Lung microvascular endothelial cell (primary cell): ENCODE measurements at places on chromosomes 3 and 15. TPM values are rescaled to one million over a fixed set of nuclear protein-coding genes. Genes with fewer than 3 reads are reported as not detected.
A peak's percentile ranks its signal among the peaks of the same experiment; 100 is the strongest.

DNA sequence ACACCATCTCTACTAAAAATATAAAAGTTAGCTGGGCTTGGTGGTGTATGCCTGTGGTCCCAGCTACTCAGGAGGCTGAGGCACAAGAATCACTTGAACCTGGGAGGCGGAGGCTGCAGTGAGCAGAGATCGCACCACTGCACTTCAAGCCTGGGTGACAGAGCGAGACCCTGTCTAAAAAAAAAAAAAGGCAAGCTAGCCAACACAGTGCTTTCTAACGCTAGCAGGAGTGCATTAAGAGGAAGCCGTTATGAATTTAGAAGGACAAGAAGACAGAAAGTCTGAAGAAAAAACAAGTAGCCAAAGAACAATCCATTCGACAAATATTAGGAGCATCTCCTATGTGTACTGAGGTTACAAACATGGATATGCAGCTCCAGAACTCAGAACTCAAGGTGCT, 28.6 kb downstream of the BHLHE40 start:
- no peak for DNase-seq

DNA sequence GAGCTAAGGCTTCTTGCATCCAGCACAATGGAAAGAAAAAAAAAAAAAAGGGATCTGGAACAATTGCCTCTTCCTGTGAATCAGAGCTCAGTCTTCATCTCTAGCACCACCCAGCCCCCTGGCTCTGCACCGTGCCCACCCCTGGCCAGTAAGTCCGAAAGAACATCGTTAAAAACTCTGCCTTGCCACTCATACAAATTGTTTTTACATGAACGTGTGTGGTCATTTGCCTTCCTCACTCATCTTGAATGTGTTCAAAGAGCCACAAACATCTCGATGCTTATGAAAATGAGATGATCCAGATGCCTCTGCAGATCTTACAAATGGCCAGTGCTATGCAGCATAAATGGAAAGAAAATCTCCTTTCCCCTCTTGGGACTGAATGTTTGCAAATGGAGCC, 400.0 kb upstream of the PPP2R3A start:
- no peak for DNase-seq

- DNase-seq, result no peak
These were observed 59.4 kb upstream of the ATP2C1 start for GRCh38 chr3:130834476-130834875.

DNA sequence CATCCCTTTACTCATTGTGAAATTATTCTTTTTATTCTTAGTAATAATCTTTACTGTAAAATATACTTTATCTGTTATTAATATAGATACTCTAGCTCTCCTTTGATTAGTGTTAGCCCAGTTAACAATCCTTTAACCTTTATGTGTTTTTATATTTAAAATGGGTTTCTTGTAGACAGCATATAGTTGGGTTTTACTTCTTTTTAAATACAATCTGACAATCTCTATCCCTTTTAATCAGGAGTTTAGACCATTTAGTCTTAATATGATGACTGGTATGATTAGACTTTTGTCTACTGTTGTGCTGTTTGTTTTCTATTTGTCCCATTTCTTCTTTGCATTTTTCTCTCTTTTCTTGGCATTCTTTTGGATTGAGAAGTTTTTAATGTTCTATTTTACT, 30.1 kb downstream of the GLCE start:
- no peak for DNase-seq

- DNase-seq, result no peak
These were observed 214.6 kb downstream of the MEIS2 start for GRCh38 chr15:36885771-36886170.

DNA sequence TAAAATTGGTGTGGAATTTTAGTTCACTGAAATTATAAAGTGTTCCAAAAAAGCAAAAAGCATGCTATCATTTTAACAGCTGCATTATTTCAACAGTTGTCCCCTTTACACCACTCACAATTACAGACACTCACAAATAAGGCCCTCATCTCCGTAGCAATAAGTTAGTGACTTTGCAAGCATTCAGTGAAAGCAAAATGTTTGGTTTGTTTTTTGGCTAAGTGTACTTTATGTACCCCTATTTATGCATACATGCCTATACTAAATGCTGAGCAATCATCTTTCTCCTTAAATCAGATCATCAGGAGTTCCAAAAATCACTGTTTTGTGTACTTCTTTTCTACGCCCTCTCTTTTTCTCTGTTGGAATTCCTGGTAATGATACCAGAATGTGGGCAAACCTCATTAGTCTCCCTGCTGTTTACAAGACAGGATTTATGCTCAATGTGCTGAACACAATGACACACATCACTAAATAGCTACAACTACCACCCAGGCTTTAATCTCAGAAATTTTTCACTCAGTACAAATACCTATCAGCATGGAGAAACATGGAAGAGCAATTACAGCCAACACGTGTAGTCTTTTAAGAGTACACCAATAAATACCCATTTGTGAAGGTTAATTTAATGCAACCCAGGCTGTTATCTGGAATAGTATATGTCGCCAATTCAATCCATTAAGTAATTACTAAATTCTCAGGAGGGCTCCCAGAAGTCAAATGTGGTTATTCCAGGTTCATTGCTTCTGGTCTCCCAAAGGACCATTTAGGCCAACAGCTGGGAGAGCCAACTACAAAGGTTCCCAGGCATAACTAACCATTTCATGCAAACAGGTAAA, 12.0 kb downstream of the ALDH1A2 start:
- no peak for DNase-seq

GRCh38 chr15:74725845-74726773, 781 bp upstream of the CYP1A1 start:
- peak; percentile 78 for DNase-seq

Gene DPPA2
- not detected in 2 replicates for total RNA-seq

Gene CNTN4
- not detected in 2 replicates for total RNA-seq

DNA sequence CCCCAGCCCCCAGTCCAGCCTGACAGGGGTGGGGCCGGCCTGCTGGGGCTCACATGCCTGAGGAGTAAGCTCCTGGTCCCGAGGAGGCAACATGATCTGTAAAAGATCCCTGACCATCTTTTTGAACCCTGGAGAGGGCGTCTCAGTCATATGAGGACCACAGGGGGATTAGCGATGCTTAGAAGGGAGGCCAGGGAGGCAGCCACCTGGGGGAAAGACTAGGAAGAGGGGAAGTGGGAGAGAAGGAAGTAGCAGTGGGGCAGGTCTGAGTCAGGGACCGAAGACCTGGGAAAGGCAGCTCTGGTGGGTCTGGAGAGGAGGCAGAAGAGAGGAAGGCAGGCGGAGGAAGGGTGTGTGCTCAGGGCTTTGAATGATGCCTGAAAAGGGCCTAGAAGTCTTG, 18.9 kb downstream of the PIF1 start:
- no peak for DNase-seq

Gene CYP11A1
- total RNA-seq, result not detected in 2 replicates

DNA sequence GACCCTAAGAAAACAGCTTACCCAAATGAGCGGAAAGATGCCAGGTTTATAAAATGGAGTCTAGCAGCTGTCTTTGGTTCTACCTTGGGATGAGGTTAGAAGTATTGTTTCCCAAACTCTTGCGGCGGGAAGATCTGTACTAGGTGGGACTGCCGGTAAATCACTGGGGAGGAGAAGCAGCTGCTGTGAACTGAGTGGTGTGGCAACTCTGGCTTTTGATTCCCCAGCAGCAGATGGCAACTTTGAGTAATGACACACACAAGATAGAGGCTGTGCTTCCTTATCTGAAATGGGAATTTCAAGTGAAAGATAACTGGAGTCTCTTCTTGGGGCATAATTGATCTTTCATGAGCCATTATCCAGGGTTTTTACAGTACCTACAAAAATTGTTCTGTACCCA, 184.9 kb downstream of the ATG7 start:
- no peak for DNase-seq

DNA sequence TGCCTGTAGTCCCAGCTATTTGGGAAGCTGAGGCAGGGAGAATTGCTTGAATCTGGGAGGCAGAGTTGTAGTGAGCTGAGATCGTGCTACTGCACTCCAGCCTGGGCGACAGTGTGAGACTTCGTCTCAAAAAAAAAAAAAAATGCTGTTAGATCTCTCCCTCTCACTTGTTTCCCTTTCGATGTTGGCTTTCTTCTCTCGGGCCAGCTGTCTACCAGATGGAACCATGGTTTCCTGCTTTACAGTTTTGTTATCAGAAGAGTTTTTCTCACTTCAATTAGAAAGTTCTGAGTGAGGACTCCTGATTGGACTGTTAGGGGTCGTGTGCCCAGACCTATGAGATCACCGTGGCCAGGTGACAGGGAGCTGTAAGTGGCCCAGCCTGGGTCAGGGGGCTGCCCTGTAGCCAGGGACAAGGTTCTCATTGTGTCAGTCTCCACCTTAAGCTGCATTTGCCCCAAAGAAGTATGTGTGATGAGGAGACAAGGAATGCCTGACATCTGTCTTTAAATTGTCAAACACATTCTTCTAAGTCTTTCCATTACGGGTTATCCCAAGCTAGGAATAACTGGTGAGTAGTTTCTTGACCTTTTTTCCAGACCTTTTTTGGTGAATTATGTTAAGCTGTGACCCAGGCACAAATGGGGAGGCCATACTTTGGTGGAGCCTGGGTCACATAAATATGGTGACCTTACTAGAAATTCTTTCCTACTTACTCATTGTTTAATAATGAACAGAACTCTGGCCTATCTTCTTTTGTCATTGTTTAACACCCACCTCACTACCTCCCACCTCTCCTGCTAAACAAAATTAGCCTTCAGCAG, 25.2 kb downstream of the SNAPC5 start:
- peak; percentile 68 for DNase-seq

Gene MKRN2OS
- not detected in 2 replicates for total RNA-seq

Gene ITPKA
- 0.20 and 0.65 TPM in 2 replicates for total RNA-seq

DNA sequence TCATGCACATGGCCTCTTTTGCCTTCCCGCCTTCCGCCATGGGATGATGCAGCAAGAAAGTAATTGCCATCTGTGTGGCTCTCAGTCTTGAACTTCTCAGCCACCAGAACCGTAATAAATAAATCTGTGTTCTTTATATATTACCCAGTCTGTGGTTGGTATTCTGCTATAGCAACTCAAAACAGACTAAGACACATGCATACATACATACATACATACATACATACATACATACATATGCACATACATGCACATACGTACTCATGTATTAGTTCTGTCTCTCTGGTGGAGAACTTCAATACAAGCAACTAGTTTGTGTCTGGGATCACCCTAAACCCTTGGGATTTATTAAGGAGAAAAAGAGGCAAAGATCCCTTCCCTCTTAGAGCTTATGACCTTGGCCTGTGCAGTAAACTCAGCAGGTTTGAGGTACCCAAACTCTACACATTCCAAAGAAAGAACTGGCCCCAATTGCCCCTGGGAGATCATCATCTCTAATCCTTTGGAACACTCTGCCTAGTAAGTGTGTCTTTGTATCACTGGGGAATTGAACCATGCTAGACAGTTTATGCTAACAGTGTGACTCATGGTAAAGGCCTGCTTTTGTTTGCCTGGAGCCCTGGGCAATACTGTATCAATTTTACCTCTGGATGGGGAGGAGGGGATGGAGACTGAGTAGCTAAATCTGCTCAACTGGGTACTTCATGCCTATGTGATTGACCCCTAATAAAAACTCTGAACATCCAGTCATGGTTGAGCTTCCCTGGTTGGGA, 115.6 kb upstream of the LMCD1 start:
- DNase-seq, result no peak

Gene VEPH1
- total RNA-seq, result 9.5 and 20.9 TPM in 2 replicates

DNA sequence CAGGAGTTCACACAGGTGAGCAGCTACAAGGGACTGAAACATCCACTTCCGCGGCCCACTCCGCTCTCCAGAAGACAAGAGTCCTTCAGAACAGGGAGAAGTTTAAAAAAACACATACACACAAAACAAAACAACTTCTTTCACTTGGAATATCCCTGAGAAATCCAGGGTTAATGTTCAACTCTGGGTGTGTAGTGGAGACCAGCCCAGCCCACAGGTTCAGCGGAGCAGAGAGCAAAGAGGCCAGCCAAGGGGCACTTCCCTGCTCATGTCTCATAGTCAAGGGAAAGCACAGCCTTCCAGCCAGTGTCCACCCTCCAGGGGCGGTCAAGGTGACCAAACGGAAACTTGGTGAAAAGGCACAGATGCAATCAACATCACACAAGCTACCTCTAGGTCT, 41.6 kb downstream of the WNT5A start:
- DNase-seq, result no peak

Gene FBN1
- total RNA-seq, result 69.0 and 97.0 TPM in 2 replicates

GRCh38 chr3:151501923-151502632, 41.2 kb upstream of the IGSF10 start:
- peak; percentile 1 for DNase-seq

DNA sequence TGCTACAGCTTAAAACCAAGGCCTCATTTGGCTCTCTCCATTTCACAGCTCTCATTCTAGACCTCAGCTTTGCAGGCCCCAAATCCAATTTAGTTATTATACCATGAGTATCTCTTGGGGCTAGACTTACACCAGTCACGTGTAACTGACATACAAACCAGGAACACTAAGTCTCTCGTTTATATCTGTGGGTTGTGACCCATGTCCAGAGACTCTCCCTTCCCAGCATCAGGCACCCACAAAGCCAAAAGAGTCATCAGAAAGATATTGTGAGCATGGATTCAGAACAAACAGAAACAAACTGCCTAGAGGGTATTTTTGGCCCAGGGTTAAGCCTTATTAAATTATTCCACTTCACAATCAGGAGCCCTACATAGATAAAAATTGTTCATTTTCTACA, 5.6 kb upstream of the CCDC13 start:
- DNase-seq, result no peak

Gene HYAL2
- 404 and 600 TPM in 2 replicates for total RNA-seq

Gene B3GNT5
- total RNA-seq, result 22.7 and 31.3 TPM in 2 replicates

Gene HTR3E
- not detected in 2 replicates for total RNA-seq
